ENCODE measurements at places on chromosomes 4 and X.

DNA sequence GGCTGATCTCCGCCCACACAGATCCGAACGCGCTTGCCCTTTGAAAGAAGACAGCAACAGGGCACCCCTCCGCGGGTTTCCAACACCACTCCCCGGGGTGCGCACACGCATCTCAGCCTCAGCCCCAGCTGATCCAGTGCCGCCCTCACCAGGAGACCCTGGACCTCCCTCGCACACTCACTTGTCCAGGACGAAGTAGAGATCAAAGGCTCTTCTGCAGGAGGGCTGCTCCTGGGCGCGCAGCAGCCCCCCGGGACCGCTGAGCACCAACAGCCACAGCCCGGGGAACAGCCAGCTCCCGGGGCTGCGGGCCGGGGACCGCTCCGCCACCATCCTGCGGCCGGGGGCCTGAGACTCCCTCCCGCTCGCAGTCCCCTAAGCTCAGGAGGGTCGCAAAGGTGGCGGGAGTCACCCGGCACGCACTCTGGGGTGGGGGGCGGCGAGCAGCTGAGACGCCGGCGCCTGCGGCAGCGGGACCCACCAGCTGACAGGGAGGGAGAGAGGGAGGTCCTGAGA lies 743 bp downstream of the ANTXR2 start:
- DNase-seq = no peak

- no peak for DNase-seq
Observed at GRCh38 chr4:81081156-81081555, 50.6 kb downstream of the BMP3 start.

DNA sequence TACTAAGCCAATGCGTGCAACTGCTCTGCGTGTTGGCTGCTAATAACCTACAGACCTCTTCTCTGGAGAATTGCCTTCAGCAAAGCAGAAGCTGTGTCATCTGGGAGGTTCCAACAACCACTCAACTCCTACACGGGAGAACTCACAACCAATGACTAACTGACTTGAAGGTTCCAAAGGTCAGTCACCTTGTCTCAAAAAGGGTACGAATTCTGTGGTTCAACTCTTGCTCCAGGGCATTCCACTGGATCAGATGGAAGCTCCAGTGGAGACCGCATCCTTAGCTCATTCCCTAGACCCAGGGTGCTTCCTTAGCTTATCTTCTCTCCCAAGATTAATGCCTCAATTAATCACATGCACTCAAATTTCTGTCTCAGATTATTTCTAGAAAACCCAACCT lies 222.7 kb downstream of the CHIC2 start:
- no peak for DNase-seq

- no peak for DNase-seq
Observed at GRCh38 chr4:119517361-119518229, 111.0 kb downstream of the PDE5A start.

DNA sequence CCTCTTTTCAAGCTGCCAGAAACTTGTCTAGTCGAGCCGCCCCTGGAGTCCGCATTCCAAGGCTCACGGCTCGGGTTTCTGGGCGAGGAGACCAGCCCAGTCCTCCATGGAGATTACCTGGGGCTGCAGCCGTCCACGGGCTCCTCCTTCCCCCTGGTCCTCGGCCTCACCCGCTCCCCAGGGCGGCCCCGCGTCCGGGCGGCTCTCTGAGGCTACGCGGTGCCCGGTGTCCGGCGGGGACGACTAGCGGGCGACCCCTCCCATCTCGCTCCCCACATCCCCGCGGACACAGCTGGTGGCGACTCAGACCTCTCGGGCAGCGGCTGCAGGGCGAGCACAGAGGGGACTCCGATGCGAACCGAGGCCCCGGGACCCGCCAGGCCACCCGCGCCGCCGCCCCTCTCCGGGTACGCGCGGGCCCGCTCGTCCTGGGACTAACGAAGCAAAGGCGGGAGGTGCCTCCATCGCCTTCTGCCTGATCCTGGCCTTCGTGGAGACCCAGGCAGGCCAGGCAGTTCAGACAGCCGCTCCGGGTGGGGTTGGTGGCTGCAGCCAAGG lies 159.4 kb downstream of the TRAM1L1 start:
- no peak for DNase-seq

All from NCI-H187 (cell line).